Spleen (tissue), 13 donors: ENCODE measurements at places on chromosomes 12 and 14. TPM values are rescaled to one million over a fixed set of nuclear protein-coding genes. Genes with fewer than 3 reads are reported as not detected.
A peak's percentile ranks its signal among the peaks of the same experiment; 100 is the strongest.

TAS2R8 gene
- not detected for total RNA-seq

ART4 gene
- 14.2 TPM for total RNA-seq

DNA sequence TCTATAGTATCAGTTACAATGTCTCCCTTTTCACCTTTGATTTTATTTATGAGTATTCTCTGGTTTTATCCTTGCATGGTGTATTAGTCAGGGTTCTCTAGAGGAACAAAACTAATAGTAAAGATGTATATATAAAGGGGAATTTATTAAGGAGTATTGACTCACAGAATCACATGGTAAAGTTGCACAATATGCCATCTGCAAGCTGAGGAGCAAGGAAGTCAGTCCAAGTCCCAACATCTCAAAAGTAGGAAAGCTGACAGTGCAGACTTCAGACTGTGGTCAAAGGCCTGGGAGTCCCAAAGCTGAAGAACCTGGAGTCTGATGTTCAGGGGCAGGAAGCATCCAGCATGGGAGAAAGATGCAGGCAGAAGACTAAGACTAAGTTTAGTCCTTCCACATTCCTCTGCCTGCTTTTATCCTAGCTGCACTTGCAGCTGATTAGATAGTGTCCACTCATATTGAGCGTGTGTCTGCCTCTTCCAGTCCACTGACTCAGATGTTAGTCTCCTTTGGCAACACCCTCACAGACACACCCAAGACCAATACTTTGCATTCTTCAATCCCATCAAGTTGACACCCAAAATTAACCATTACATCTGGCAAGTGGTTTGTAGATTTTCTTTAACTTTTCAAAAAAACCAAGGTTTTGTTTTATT is 308.0 kb upstream of the LMO3 start:
- no peak for DNase-seq
- H3K4me3 ChIP-seq = no peak overlapping the region
- no peaks in the 10 kb centered on the region for H3K36me3 ChIP-seq

GRCh38 chr14:99744199-99744872 is 48.9 kb upstream of the EML1 start:
- no peak overlapping the region for H3K4me3 ChIP-seq
- no peaks in the 10 kb centered on the region for H3K36me3 ChIP-seq
- no peaks in the 10 kb centered on the region for H3K27me3 ChIP-seq
- no peak for DNase-seq

DNA sequence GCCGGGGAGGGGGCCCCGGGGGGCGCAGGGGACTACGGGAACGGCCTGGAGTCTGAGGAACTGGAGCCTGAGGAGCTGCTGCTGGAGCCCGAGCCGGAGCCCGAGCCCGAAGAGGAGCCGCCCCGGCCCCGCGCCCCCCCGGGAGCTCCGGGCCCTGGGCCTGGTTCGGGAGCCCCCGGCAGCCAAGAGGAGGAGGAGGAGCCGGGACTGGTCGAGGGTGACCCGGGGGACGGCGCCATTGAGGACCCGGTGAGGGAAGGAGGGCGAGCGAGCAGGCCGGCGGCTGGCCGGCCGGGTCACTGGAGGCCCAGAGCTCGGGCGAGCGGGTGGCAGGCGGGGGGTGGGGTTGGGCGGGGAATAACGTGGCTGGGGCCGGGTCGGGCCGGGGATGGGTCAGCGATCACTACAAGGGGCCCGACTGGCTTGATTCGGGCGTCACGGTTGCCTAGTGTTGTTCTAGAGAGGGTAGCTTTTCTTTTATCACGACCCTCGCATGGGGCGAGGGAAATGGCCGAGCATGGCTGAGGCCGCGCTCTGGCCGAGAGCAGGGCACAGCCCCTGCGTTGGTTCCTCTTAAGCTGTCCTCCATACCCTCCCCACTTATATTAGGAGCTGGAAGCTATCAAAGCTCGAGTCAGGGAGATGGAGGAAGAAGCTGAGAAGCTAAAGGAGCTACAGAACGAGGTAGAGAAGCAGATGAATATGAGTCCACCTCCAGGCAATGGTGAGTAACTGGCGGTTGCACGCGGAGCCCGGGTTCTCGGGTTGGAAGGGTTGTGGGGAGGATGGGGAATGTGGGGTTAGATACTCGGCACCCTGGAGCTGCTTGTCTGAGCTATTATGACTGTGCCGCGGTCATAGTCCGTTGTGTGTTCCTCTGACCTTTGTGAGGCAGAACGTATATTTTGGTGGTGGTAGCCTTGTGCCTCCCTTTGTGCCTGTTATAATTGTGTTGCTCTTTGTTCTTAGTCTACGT is 603 bp downstream of the PABPN1 start:
- peaks cover 28% of the 10 kb centered on the region for H3K36me3 ChIP-seq
- no peaks in the 10 kb centered on the region for H3K27me3 ChIP-seq
- H3K4me1 ChIP-seq = peaks cover 37% of the 10 kb centered on the region
- H3K4me3 ChIP-seq = peak overlapping the region; percentile 75

DNA sequence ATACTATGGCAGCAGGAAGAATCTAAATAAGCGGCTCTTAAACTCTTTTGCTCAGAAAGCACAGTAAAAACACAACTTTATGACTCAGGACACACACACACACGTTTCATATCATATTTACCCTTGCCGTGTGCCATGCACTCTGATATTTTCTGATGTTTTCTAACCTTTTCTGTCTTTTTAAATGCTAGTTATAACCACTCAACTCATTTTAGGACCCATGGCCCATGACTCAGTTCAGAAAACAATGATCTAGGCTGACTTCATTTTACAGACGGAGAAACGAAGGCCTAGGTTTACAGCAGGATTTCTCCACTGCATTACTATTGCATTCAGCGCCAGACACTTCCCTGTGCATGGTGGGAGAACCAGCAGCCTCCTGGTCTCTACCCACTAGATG is 9.1 kb downstream of the VWF start:
- no peak overlapping the region for H3K4me3 ChIP-seq
- H3K4me1 ChIP-seq = peaks cover 23% of the 10 kb centered on the region
- no peaks in the 10 kb centered on the region for H3K27me3 ChIP-seq
- H3K36me3 ChIP-seq = no peaks in the 10 kb centered on the region
- peak overlapping the region; percentile 81 for H3K27ac ChIP-seq

GRCh38 chr12:92745856-92746550 is 43.2 kb downstream of the PLEKHG7 start:
- H3K27me3 ChIP-seq = no peaks in the 10 kb centered on the region
- DNase-seq = no peak
- peaks cover 7% of the 10 kb centered on the region for H3K4me1 ChIP-seq

- no peak overlapping the region for H3K4me3 ChIP-seq
- H3K4me1 ChIP-seq = no peaks in the 10 kb centered on the region
- H3K36me3 ChIP-seq = peaks cover 91% of the 10 kb centered on the region
- no peak overlapping the region for H3K27ac ChIP-seq
- H3K27me3 ChIP-seq = no peaks in the 10 kb centered on the region
These were observed 62.7 kb downstream of the CDC42BPB start for GRCh38 chr14:102994689-102995088.

GRCh38 chr14:23555533-23555881 is 564 bp upstream of the THTPA start:
- peaks cover 44% of the 10 kb centered on the region for H3K4me1 ChIP-seq
- peaks cover 5% of the 10 kb centered on the region for H3K27me3 ChIP-seq
- DNase-seq = no peak
